Stromal cell of bone marrow (primary cell): ENCODE measurements at places on chromosomes 12 and 14.

DNA sequence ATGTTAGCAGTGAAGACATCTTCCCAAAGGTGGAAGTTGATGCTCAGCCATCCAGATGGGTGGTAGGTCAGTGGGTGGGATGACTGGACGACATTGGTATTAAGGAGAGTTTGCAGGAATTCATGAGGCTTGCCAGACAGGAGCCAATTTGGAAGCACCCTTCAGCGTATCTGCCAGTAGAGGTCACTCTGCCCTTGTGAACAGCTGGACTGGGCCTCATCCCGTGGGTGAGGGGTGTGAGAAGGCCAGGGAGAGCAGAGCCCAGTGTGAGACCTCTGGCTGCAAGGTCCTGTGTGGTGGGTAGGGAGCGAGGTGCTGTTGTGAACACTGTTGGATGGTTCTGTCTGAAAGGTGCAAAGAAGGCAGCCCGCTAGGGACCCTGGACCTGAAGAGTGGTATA, 37.7 kb downstream of the SLC5A8 start:
- DNase-seq: no peak

GRCh38 chr14:34692348-34692747, 22.0 kb downstream of the CFL2 start:
- DNase-seq: peak; percentile 84

DNA sequence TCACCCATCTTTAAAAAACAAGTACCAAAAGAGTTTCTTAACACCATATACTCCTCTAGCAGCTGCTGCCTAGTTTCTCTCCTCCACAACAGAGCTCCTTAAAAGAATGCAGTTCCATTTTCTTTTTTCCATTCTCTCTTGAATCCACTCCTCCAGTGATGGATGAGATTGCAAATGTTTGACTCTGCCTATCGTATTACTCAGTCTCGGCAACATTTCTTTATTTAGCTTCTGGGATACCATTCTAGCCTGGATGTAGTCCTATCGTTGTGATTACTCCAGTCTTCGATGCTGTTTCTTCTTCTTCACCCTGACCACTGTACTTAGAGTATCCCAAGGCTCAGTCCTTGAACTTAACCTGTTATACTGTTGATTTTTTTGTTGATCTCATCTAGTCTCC, 30.8 kb downstream of the CAND1 start:
- DNase-seq: no peak

DNA sequence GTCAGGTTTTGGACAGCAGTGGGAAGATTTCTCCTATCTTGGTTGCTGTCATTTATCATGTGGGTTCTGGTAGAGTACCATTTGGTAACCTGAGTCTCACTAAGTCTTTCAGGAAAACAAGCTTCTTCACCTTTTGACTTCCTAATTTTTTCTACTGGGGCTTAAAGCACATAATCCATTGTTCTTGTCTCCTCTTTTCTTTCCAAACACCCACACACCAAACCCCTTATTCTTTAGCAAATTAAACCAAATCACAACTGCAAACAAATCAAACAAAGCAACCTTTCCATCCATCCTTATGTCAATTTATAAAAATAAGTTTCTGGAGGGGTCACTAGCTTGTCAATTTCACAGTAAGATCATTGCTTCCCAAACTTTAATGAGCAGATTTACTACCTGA, 84.1 kb downstream of the ATP23 start:
- no peak for DNase-seq

- DNase-seq: peak; percentile 5
These were observed 165.4 kb downstream of the DERA start for GRCh38 chr12:16076557-16076956.

- DNase-seq: peak; percentile 10
These were observed 932.3 kb downstream of the FLRT2 start for GRCh38 chr14:86462193-86462753.

DNA sequence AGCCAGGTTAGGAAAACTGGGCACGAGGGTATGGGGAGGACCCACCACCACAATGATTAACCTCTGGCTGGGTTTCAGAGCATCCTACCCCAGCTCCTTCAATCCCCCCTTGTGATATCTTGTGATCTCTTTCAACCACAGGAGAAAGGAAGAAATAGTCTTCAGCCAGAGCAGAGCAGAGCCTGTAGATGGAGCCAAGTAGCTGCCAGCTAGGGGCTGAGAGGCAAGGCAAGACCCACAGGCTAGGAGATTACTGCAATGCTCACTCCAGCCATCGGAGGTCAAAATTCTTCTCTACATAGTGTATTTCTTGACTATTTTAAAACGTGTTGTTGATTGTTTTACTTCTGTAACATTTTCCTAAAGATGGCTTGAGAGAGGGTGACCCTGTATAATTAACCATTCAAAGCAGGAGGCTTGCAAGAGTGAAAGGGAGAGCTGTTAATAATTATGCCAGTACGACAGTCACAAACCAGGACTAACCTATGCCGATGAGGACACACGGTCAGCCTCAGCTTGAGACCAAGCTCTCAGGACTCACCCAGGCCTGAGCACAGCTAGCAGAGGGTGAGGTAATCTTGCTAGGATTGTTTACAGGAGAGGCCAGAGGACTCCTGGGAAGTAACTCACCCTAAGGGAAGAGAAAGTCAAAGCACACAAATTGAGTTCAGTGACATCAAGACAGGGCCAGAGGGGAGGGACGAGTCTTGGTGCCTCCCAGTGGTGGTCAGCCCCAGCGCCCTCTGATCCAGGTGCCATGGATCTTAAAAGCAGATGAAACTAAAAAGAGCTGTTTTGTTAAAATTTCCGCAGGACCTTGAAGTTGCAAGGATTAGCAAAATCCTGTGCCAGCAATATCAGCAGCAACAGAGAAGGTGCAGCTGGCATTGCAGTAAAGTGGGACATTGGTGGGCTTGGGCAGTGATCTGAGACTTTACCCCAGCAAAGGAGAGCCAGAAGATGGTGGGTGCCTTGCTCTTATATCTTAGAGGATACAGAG, 29.8 kb upstream of the CDKN3 start:
- DNase-seq: peak; percentile 66

- no peak for DNase-seq
These were observed 167.3 kb upstream of the RTL1 start for GRCh38 chr14:101070540-101071492.

GRCh38 chr12:65493913-65494245, 215.4 kb downstream of the MSRB3 start:
- DNase-seq: no peak

- no peak for DNase-seq
These were observed 71.5 kb upstream of the DAAM1 start for GRCh38 chr14:59116984-59117415.

- DNase-seq: no peak
These were observed 122.7 kb upstream of the IGF1 start for GRCh38 chr12:102603021-102603420.

DNA sequence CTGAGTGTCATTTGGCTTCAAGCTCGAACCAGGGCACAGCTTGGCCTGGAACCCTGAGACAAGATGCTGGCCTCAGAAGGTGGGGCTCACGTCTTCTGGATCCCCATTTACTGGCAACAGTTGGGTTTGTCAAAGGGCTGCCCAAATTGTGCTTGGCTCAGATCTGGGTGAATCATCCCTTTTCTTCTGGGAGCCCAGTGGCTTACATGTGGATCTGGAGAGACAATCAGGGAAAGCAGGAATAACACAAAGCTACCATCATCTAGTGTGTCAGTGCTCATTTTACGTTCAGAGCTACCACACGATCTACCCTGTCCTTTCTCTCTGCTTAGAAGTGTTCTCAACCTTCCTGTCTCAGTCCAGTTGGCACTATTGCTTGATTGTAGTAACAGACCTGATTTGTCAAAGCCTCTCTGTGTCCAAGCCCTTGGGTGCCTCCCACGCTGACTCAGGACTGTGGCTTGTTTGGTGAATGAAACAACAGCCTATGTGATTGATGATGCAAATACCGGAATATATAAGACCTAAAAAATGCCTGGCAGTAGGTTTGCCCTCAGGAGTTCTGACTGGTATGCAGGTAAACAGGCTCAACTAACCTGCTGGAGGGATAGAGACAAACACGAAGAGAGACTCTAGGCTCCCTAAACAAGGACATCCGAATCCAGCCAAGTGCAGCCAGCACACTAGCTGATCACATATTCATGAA, 974.3 kb downstream of the VRK1 start:
- peak; percentile 3 for DNase-seq

DNA sequence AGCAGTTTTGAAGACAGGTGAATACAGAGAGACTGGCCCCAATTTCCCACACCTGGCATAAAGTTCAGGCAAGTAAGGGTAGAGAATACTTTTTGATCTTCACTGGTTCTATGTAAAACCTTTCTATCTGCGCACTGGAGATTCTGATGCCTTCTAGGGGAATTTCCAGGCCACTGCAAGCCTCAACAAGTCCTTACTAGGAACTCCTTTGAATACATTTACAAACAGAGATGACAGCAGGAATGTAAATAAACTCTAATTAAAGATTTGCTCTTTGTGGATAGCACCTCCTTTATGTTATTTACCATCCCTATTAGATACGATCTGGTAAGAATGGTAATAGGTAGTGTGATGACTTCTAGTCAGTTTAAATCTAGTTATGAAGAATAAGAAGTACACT, 69.2 kb downstream of the NTN4 start:
- DNase-seq: no peak

DNA sequence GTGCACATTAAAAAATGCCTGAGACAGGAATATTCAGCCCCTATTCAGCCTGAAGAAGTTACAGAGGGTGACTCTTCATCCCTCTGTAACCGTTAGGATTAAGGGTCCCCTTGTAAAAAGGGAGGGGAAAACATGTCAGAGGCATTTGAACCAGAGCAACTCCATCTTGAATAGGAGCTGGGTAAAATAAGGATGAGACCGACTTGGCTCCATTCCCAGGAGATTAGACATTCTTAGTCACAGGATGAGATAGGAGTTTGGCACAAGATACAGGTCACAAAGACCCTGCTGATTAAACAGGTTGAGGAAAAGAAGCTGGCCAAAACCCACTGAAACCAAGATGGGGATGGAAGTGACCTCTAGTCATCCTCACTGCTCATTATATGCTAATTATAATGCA, 19.9 kb upstream of the MDM1 start:
- no peak for DNase-seq

DNA sequence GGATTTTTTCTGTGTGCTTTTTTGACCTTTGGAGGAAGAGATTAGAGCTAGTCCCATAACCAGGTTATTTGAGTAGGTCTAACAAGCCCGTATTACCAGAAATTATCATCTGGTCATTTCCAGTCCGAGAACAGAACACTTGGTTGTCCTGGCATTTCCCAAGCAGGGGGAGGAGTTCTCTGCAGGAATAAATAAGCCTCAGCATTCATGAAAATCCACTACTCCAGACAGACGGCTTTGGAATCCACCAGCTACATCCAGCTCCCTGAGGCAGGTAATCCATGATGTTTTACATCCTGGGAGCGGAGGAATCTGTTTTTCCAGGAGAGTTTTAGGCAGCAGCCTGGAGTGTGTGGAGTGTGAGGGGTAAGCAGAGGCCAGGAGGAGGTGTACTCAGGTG, at the start of gene SERPINA3:
TSS of gene SERPINA3 (plus strand) at position 218 of the 400 bp plus-strand sequence. CDS start 2,051 bp downstream, outside the sequence.
- DNase-seq: no peak

DNA sequence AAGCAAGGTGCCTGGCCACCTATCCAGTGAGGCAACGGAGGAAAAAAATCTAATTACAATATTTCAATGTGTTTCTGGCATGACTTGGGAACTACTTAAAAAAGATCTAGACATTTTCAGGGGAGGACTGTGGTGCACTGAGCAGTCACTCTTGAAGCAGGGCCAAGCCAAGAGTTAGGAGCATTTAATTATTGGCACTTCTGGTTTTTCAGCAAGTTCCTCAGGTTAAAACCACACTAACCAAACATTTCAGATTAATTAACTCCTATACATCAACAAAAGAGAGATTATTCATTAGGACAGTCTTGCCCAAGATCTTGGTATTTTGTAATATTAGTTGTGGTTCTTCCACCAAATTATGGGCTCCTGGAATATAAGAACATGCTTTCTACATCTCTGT, 25.6 kb downstream of the PRKAB1 start:
- no peak for DNase-seq

GRCh38 chr12:49705479-49706134, 1.6 kb downstream of the FMNL3 start:
- no peak for DNase-seq

- peak; percentile 56 for DNase-seq
These were observed 63.0 kb upstream of the BTG1 start for GRCh38 chr12:92208613-92209121.

DNA sequence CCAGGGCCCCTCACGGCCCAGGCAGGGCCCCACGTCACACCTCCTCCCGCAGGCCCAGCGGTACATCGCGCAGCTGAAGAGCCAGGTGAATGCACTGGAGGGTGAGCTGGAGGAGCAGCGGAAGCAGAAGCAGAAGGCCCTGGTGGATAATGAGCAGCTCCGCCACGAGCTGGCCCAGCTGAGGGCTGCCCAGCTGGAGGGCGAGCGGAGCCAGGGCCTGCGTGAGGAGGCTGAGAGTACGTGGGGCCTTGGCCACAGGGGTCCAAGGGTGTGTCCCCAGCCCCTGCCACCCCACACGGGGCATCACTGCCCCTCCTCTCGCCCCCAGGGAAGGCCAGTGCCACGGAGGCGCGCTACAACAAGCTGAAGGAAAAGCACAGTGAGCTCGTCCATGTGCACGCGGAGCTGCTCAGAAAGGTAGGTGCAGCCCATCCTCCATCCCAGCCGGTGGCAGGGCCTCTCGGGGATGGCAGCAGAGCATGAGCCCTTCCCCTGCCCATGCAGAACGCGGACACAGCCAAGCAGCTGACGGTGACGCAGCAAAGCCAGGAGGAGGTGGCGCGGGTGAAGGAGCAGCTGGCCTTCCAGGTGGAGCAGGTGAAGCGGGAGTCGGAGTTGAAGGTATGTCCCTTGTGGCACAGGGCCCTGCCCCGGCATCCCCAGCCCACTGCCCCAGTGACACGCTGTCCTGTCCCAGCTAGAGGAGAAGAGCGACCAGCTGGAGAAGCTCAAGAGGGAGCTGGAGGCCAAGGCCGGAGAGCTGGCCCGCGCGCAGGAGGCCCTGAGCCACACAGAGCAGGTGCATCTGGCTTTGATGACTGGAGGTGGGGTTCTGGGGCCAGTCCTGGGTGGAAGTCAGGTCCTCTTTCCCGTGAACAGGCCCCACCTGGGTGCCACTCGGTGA, 20.9 kb downstream of the HIP1R start:
- DNase-seq: no peak

DNA sequence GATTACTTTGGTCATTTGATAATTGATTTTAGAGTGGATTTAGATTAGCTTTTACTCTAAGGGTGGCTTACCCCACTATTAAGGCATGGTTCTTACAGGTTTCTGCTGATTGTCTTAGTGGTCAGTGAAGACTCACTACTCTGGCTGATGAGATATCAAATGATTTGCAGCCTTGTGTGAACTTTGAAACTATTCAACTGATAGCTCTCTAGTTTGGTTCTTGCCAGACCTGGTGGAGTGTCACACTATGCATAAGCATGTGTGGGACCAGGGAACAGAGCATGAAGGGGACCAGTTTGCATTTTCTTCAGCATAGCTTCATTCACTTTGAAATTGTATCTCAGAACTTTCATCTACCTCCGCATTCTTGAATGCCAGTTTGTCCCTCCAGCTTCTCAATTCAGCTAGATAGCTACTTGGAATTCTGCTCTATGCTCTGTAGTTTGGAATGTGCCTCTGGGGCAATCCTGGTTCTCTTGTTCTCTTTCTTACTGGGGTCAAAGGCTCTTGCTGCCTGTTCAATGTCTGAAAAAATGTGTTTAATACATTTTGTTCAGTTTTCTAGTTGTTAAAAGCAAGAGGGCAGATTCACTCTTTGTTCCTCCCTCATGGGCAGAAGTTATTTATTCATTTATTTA, 12.7 kb downstream of the SCYL2 start:
- DNase-seq: no peak
